ENCODE measurements at places on chromosomes 1 and 21.

- no peak for DNase-seq
Observed at GRCh38 chr1:1755852-1756251, 22.4 kb downstream of the NADK start.

DNA sequence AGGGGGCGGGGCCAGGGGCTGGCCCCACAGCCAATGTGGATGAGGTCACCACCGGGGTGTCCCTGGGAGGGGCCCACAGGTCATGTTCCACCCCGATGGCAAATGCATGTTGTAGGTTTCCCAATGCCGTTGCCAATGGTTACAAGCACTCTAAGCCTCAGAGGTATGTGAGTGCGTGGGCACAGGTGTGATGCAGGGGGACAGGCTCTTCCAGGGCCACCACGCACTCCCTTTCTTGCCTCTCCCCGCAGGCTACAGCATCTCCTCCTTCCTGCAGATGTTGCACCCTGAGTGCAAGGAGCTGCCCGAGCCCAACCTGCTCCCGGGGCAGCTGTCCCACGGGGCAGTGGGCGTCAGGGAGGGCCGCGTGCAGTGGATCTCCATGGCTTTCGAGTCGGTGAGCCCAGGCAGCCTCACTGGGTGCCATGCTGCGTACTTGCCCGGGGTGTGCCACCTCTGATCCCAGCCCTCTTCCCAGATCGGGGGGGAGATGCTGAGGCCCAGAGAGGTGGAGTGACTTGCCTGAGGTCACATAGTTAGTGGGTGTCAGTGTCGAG lies 52.4 kb downstream of the DISP3 start:
- no peak for DNase-seq

DNA sequence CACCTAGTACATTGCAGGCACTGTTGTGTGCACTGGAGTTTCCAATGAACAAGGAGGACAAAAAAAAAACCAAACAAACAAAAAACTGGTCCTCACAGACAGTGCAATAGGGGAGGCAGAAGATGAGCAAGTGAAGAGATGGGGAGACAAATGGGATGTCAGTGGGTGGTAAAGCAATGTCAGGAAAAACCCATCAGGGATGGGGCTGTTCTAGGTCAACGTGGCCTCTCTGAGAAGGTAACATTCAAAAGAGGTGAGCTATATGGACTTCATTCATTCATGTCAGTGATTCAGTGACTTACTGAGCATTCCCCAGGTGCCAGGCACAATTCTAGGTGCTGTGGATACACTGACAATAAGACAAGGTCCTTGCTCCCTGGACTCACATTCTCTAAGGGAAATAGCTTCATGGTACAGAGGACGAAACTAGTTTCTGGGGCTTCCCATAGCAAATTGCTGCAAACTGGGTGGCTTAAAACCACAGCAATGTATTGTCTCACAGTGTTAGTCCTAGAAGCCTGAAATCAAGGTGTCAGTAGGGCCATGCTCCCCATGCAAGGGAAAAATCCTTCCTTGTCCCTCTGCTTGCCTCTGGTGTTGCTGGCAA lies 140.5 kb upstream of the KLHDC7A start:
- no peak for DNase-seq

DNA sequence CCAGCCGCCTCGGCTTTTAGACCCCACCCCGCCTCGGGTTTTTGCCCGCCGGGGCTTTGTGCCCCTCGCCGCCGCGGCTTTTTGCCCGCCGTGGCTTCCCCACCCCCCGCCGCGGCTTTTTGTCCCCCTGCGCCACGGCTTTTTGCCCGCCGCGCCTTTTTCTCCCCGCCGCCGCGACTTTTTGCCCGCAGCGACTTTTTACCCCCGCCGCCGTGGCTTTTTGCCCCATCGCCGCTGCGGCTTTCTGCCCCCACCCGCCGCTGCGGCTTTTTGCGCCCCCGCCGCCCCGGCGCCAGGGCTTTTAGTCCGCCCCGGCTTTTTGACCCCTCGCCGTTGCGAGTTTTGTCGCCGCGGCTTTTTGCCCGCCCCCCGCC lies 474.4 kb downstream of the FAM72C start:
- no peak for DNase-seq

- DNase-seq = no peak
Observed at GRCh38 chr1:203405703-203406438, 54.9 kb upstream of the FMOD start.

DNA sequence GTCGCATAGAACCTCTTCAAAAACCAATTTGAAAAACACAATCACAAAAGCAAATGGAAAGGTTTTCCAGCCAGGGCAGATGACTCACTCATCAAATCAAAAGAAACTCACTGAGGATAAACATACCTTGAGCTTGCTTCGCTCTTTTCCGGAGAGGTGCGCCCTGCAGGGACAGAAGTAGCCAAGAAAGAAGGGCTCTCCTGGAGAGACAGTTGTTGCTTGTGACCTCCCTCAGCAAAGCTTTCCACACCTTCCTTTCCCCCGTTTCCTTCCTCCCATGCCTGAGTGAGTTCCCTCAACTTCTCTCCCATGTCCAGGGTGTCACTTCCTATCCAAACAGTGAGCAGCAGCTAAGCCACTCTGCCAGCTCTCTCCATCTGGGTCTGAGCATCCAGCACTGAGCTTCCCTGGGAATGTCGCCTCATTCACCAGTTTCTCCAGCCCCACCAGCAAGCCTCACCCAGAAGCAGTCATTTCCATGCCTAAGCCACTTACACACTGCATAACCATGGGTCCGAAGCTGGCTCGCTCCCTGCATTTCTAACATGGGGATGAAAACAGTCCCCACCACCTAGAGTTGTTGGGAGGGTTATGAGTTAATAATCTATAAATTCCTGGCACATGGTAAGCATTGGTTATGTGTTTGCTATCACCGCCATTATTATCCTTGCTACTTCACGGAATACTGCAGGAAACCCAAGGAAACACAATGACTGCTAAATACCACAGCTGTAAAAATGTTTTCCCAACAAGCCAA lies 75.0 kb downstream of the PTPN14 start:
- DNase-seq = no peak

DNA sequence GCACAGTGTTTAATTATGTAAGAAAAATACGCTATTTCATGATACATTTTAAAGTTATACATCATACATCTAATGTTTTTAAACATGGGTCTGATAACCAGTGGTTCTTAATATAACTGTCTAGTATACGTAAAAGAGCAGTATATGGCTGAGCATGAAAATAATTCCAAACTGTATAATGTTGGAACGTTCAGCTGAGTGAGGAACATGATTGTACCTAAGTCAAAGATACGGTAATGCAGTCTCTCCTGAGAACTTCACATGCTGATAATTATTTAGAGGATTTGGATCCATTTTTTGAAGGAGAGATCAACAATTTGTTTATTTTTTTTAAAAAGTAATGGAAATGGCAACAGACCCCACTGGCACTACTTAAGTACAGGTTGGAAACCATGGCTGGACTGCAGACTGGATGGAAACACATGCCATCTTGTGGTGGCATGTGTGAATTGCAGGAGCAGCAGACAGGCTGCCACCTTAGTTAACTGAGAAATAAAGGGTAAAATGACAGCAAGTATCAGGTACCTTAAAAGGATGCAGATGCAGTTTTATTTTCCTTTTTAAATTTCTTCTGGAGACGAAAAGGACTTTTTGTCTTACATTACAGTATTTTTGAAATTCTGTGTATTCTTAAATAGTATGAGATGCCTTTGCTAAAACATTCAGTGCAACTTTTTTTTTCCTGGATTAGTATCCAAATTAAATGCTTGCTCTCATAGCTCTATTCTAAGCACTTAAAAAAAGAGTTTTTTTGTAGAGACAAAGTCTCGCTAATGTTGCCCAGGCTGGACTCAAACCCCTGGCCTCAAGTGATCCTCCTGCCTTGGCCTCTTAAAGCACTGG lies 73.8 kb downstream of the MTR start:
- DNase-seq = peak; percentile 63

DNA sequence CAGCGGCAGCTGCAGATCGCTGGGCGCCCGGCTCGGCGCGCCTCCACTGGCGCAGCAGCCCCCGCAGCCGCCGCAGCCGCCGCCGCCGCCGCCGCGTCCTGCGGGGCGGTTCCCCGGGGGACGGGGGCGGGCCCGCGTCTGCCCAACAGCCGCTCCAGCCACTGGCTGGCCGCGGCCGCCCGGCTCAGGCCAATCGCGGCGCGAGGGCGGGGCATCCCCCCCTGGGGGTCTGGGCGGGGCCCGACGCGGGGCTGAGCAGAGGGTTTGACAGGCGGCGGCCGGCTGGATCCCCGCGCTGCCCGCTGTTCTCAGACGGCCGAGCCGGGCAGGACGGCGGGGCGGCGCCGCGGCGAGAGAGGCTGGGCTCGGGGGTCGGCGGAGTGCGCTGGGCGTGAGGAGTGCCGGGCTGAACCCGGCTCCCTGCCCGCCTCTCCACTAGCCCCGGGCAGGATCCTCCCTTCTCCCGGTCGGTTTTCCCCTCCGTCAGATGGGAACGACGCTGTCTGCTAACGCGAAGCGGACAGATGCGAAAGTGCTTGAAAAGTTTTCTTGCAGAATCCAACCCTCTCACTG lies at the start of gene GLIS1:
Gene GLIS1, minus strand, starts transcription at position 56 of the 573 bp plus-strand sequence. CDS start 1,100 bp downstream, outside the sequence.
- DNase-seq = peak; percentile 99

GRCh38 chr1:41810446-41810845 lies 108.3 kb downstream of the HIVEP3 start:
- DNase-seq = peak; percentile 38

- no peak for DNase-seq
Observed at GRCh38 chr21:44593598-44594405, 1.5 kb upstream of the KRTAP10-6 start.

DNA sequence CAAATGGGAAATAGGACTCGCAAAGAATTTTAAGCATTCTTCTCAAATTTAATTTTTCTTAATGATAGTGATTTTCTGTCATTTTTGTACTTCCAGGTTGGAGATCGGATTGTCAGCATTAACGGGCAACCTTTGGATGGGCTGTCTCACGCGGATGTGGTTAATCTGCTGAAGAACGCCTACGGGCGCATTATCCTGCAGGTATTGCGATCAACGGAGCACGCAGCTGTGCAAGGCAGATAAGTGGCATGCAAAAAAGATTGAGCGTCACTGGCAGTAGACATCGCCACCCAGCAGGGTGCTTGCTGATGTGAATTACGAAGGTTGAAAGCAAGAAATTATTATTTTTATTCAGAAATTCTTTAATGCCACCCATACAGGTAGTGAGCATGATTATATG lies 65.9 kb upstream of the L1TD1 start:
- no peak for DNase-seq

- peak; percentile 36 for DNase-seq
Observed at GRCh38 chr1:113141650-113142473, 68.9 kb downstream of the LRIG2 start.

DNA sequence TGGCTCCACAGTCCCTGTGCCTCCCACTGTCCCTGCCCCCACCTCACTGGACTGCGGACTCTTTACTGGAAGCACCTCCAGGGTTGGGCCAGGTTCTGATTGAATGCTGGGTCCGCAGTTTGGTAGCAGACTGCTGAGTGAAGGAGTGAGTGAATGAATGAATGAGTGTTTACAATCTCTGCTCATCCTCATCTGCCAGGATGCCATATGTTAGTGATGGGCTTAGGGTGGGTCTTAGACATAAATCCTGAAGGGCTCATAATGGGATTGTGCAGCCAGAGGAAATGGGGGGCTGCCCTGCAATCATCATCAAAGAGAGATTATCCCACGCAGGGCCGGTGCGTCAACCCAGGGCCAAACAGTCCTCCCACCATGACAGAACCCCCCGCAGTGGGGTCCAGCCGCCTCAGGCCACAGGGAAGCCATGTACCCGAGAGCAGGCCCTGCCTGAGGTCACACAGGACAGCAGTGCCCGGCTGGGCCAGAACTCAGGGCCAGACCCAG lies 26.1 kb downstream of the SLC1A7 start:
- no peak for DNase-seq

- no peak for DNase-seq
Observed at GRCh38 chr1:22259551-22260282, 116.8 kb upstream of the WNT4 start.

- DNase-seq = no peak
Observed at GRCh38 chr1:24548070-24548469, 7.8 kb upstream of the NCMAP start.

DNA sequence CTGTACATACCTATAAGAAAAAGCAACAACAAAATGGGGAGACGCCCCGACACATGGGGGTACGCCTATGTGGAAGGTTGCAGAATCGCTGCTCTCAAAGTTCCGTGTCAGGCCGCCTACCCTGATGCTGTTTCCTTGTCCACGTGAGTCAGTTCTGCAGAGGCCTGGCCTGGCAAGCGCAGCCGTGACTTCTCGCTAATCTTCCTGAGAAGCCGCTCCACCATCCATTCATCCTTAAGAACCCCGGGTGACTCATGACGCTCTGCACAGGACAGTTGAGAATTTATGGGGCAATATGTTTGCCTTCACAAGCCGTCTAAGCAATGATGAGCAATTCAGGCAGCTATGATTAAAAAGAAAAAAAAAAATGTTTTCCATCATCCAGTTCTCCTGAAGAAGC lies 122.3 kb upstream of the TMPRSS2 start:
- DNase-seq = peak; percentile 45

GRCh38 chr1:85319491-85319890 lies 43.1 kb upstream of the BCL10 start:
- no peak for DNase-seq

- no peak for DNase-seq
Observed at GRCh38 chr21:25501996-25502665, 105.2 kb downstream of the MRPL39 start.

DNA sequence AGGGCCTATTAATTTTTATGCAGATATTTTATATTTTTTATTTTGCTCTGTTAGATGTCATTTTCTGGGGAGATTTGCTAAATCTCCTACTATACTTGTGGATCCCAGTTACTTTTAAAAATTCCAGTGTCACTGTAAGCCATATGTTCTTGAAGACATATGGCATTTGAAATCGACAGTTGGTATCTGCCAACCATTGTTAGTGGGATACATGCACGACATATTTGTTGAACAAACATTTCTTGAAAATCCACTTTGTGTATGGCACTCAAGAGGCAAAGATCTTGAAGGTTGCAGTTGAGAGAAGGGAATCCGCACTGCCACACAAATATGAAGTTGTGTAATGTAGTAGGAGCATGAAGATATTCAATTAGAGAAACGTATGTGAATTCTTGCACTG lies 287.7 kb downstream of the HHAT start:
- DNase-seq = no peak

DNA sequence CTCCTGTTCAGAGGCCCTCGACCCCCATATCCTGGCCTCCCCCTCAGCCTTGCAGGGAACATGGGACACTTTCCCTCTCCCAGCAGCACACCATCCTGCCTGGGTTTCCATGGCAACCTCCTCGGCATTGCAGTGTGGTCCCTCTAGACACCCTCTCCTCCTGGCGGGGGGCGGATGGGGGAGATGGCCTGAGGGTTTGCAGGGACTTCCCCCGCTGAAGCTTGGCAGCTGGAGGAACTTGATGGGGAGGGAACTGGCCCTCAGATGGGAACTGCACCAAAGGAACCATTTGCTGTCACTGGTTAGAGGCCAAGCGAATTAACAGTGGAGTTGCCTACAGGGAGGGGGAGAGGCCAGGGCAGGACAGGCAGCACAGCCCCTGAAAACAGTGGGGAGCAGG lies 28.7 kb downstream of the RIMS3 start:
- no peak for DNase-seq

DNA sequence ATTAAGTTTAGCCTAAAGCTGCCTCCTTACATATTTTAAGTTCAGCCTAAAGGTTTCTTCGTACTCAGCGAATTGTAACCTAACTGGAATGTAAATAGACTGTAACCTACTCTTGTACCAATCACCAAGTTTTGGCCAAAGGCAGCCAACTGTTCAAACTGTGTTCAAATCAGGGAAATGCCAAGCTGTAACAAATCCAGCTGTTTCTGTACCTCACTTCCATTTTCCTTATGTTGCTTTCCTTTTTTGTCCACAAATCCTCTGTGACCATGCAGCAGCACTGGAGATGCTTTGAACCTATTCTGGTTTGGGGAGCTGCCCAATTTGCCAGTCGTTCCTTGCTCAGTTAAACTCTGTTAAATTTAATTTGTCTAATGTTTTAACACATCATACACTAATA lies 3.2 kb upstream of the APOBEC4 start:
- DNase-seq = no peak
